ENCODE measurements at places on chromosomes 5 and 9.

- no peak for DNase-seq
Observed at GRCh38 chr9:114099669-114100270, 678 bp upstream of the KIF12 start.

- DNase-seq: no peak
Observed at GRCh38 chr9:16344343-16344742, 526.1 kb downstream of the BNC2 start.

DNA sequence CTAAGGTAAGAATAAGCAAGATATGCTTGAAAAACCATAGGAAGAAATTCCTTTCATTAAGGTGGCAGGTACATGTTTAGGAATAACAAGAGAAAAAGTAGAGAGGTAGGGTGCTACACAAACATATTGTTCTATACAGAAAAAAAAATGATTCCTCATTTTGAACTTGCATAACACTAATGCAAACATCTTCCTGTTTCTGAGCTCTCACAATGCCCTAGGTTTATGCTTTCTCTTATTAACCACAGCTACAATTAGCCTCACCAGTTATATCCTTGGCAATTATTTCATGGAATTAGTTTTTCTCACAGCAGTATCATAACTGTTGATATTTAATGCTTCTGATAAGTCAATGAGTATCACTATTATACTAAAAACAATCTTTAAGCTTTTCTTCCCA lies 20.7 kb downstream of the CEMIP2 start:
- no peak for DNase-seq

DNA sequence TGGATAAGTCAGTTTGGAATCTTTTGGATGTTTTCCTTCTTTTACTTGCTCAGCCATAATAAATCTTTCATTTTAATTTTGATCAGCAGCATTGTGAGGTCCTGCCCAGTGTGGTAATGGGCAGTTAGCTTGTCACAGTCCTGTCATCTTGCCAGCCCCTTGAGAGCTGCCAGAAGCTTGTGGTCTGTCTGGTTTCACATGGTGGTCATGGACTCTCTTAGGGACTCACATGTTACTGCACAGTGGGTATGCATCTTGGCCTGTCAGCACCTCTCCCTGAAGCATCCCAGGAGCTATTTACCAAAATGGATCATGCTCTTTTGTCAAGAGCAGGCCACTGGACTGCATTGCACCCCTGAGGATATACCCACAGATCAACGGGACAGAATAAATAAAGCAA lies 60.3 kb downstream of the DAPK1 start:
- DNase-seq: no peak

DNA sequence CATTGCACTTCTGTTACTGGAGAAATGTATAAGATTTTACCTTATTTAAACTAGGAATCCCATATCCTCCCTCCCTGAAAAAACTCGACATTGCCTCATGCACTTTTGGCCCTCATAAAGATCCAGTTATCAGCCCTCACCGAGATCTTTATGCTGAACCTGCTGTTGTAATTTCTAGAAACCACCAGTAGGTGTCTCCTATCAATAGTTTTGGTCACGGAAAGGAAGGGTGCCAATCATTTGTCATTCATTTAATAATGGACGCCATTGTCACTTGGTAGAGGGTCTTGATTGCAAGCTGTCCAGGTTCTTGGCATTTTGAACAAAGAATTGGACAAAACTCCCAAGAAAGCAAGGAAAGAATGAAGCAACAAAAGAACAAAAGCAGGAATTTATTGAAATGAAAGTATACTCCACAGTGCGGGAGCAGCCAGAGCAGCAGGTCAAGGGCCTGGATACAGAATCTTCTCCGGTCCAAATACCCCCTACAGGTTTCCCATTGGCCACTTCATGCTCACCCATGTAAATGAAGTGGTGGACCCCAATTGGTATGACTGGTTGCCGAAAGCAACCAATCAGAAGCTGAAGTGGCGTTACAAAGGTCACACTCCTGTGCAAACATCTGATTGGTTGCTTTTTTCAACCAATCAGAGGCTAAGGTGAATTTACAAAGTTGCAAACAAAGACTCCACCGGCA lies 524.3 kb downstream of the PSAT1 start:
- no peak for DNase-seq

DNA sequence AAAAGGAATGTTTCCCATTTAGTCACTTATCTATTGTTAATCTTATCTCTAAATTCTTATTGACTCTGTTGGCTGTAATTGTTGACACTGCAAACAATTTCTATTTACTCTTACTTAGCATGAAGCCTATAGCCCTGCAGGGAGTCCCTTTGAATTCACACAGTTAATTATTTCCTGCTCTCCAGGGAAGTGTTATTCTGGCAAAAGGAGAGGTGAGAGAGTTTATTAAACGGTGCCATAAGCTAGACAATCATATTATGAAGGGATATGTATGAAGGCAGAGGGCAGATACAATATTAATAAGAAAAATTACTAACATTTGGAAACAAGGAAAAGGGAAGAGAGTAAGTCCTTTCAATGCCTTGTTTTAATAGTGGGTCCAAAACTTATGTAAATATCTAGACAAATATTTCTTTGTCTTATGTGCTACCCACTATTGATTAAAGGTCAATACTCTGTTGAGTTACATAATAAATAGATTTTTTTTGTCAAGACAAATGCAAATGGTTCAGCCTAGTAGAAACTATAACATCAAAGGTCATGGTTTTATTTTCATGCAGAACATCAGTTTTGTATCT lies 107.1 kb downstream of the CDH18 start:
- DNase-seq: no peak

DNA sequence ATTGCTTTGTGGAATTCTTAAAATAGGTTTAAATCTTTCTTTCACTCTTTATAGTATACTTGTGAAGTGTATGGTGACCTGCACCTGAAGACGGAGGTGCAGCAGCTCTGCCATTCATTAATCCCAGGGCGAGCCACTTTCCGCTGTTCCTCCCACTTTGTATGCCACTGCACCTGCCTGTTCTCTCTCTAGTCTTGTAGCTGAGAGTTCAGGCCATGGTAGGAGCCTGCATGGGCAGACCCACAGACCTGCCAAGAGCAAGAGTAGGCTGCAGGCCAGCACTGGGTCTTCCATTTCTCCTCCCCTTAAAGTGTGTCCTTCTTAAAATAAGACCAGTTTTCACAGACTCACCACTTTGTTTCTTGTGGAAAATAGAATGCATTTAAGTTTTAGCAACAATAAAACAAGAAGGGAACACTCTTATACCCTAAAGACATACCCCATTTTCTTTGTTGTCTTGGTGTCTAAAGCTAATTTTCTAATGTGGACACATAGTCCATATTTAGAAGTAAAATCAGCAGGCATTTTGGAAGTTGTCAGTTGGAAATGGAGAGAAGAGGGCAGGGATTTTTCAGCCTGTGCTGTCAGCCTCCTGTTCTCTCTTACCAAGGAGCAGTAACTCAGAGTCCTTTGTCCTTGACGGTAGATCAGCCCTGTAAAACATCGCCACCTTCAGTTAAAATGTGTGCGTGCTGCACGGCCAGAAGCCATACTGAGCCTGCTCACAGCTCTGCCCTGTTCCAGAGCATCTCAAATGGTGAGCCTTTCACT lies 103.2 kb downstream of the SNCAIP start:
- DNase-seq: no peak

- DNase-seq: no peak
Observed at GRCh38 chr5:16072616-16073015, 107.0 kb downstream of the MARCHF11 start.

GRCh38 chr5:134038138-134038537 lies 33.4 kb upstream of the VDAC1 start:
- DNase-seq: no peak

DNA sequence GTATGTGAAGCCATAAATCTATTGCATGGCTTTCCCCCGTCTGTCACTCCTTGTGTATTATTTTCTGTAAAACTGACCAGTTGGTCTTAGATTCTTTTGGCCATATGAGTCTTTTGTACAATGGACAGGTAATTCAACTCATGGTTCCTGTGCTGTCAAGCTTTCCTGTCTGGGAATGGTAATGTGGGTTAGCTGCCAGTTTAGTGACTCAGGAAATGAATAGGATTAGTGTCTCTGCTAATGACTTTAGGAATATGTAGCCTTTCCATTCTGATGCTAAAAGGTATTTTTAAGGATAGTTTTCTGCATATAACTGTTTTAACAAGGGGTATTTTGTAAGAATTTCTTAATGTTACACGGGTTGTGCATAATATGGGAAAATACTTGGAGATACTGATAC lies 182.7 kb downstream of the PBX3 start:
- DNase-seq: no peak
